ENCODE measurements at places on chromosomes 5 and 9.

- peaks cover 20% of the 10 kb centered on the region for H3K4me1 ChIP-seq
- DNase-seq = no peak
- no peak overlapping the region for H3K27ac ChIP-seq
- no peaks in the 10 kb centered on the region for H3K27me3 ChIP-seq
These were observed 18.3 kb upstream of the CAMSAP1 start for GRCh38 chr9:135925496-135926133.

GRCh38 chr5:153530357-153531143, 40.1 kb downstream of the GRIA1 start:
- no peaks in the 10 kb centered on the region for H3K36me3 ChIP-seq
- H3K4me3 ChIP-seq = no peak overlapping the region
- H3K27me3 ChIP-seq = no peaks in the 10 kb centered on the region
- DNase-seq = no peak
- no peak overlapping the region for H3K27ac ChIP-seq
- no peaks in the 10 kb centered on the region for H3K4me1 ChIP-seq

- no peak for DNase-seq
- H3K27ac ChIP-seq = no peak overlapping the region
- no peak overlapping the region for H3K4me3 ChIP-seq
- H3K4me1 ChIP-seq = no peaks in the 10 kb centered on the region
These were observed 97.6 kb upstream of the FANCC start for GRCh38 chr9:95415158-95415557.

GRCh38 chr5:91787718-91788117, 404.6 kb upstream of the ARRDC3 start:
- no peak for DNase-seq
- H3K36me3 ChIP-seq = no peaks in the 10 kb centered on the region
- H3K27ac ChIP-seq = no peak overlapping the region
- no peaks in the 10 kb centered on the region for H3K4me1 ChIP-seq
- H3K27me3 ChIP-seq = no peaks in the 10 kb centered on the region

GRCh38 chr9:74447451-74448193, 49.5 kb upstream of the RORB start:
- no peak overlapping the region for H3K27ac ChIP-seq
- no peak for DNase-seq
- H3K4me3 ChIP-seq = no peak overlapping the region
- no peaks in the 10 kb centered on the region for H3K27me3 ChIP-seq
- no peaks in the 10 kb centered on the region for H3K36me3 ChIP-seq

GRCh38 chr5:175344331-175345195, 99.4 kb downstream of the DRD1 start:
- DNase-seq = no peak
- no peak overlapping the region for H3K27ac ChIP-seq
- H3K36me3 ChIP-seq = no peaks in the 10 kb centered on the region
- H3K4me3 ChIP-seq = no peak overlapping the region
- H3K4me1 ChIP-seq = no peaks in the 10 kb centered on the region

GRCh38 chr9:86854898-86855523, 92.3 kb downstream of the GAS1 start:
- H3K27ac ChIP-seq = no peak overlapping the region
- no peak overlapping the region for H3K4me3 ChIP-seq
- H3K27me3 ChIP-seq = peaks cover 3% of the 10 kb centered on the region

DNA sequence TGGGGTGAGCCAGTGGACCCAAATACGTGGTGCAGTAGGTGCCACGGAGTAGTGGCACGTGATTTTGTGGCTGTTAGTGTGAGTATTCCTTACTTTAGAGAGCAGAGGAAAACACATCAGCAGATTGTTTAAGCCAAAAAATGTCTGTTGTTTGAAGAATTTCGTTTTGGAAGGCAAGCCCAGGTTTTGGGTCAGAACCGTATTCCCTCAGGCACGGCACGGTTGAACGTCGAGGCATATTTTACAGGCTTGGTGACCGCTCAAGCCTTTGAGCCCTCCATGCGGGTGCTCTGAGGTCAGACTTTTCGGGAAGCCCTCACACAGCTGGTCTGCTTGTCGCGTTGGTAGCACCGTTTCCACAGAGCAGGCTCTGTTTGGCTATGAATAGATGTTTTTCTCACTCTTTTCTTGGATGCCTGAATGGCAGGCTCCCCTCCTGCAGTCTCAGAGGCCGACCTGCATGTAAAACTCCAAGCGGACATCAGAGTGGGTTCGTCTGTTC, 27.2 kb downstream of the NEK6 start:
- DNase-seq = no peak
- H3K4me1 ChIP-seq = peaks cover 63% of the 10 kb centered on the region
- no peaks in the 10 kb centered on the region for H3K36me3 ChIP-seq
- no peak overlapping the region for H3K27ac ChIP-seq
- H3K27me3 ChIP-seq = no peaks in the 10 kb centered on the region

GRCh38 chr9:34547960-34548611, 25.3 kb upstream of the ENHO start:
- DNase-seq = no peak
- H3K4me3 ChIP-seq = no peak overlapping the region
- no peaks in the 10 kb centered on the region for H3K36me3 ChIP-seq
- H3K27me3 ChIP-seq = no peaks in the 10 kb centered on the region

DNA sequence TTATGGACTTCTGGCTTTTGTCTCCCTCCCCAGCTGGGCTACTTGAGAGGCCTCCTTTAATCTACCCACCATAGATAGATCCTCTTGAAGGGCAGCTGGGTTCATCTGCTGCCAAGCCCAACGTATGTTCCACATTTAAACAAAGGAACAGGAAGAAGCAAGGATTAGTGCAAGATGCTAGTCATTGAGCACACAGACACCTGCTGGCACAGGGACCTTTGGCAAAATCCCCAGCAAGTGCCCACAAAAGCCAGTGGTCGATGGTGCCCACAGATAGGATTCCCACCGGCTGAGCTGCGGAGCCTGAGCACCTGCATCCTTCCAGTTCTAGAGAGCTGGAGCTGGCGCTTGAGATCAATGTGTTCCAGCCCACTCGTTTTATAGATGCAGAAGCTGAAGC, 57.7 kb upstream of the SHB start:
- no peak for DNase-seq
- H3K27me3 ChIP-seq = no peaks in the 10 kb centered on the region
- no peaks in the 10 kb centered on the region for H3K36me3 ChIP-seq
- no peak overlapping the region for H3K4me3 ChIP-seq
- H3K27ac ChIP-seq = no peak overlapping the region
- no peaks in the 10 kb centered on the region for H3K4me1 ChIP-seq

DNA sequence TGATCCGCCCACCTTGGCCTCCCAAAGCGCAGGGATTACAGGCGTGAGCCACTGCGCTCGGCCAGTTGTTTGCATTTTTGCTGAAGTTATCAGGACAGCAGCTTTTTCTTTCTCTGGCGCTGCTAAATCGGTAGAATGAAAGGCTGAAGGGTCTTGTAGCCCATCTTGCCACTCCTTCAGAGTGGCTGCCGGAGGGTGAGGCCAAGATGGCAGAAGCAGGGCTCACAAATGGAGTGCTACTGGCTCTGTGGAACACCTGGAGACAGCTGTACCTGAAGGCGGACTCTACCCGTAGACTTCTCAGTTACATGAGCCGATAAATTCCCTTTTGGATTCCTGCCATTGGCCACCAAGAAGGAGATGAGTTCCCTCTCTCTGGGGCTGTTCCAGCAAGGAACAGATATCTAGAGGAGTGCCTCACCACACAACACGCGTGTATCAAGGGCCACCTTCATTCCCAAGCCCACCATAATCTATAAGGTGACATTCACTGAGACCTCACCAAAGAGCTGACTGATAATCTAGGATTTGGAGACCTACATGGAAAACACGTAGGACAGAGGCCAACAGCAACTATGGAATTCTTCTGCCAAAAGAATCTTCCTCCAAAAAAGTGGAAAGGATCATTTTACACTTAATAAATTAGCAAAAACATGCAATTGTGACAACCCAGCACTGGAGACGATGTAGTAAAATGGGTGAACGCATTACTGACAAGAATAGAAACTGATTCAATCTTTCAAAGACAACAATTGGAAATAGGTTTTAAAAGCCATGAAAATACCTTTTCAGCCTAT, 21.8 kb downstream of the STK10 start:
- peaks cover 97% of the 10 kb centered on the region for H3K4me1 ChIP-seq
- H3K27ac ChIP-seq = no peak overlapping the region
- no peak for DNase-seq
- no peaks in the 10 kb centered on the region for H3K27me3 ChIP-seq

GRCh38 chr5:161934486-161934885, 86.6 kb downstream of the GABRA1 start:
- H3K4me1 ChIP-seq = no peaks in the 10 kb centered on the region
- H3K27me3 ChIP-seq = no peaks in the 10 kb centered on the region
- H3K27ac ChIP-seq = no peak overlapping the region
- DNase-seq = no peak
- H3K4me3 ChIP-seq = no peak overlapping the region

GRCh38 chr5:127256886-127257597, 33.6 kb upstream of the MEGF10 start:
- no peaks in the 10 kb centered on the region for H3K4me1 ChIP-seq
- no peaks in the 10 kb centered on the region for H3K36me3 ChIP-seq
- H3K27me3 ChIP-seq = no peaks in the 10 kb centered on the region
- no peak overlapping the region for H3K4me3 ChIP-seq
- no peak for DNase-seq

GRCh38 chr5:41539454-41539853, 29.1 kb upstream of the PLCXD3 start:
- H3K27ac ChIP-seq = no peak overlapping the region
- H3K4me1 ChIP-seq = no peaks in the 10 kb centered on the region
- H3K4me3 ChIP-seq = no peak overlapping the region
- no peaks in the 10 kb centered on the region for H3K27me3 ChIP-seq
- DNase-seq = no peak

DNA sequence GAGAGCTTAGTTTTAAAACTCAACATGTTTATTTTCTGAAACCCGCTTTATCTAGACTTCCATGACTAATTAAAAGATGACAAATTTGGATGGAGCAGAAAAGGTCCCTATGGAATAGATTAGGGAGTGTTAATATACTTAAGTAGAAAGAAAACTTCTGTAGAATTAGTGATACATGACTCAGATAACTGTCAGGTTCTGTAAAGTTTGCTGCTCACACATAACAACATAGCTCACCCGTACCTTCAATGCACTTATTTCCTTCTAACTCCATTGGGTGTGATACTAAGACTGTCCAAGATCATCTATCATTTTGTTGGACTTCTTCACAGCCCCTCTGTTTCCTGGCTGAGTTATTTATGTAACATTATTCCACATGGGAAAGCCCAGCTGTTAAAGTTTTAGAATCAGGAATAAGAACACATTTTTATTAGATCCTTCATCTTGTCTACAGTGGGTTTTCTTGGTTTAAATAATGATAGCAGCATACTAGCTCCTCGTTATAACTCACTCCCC, 27.8 kb downstream of the TMEM167A start:
- H3K27ac ChIP-seq = no peak overlapping the region
- DNase-seq = no peak
- no peak overlapping the region for H3K4me3 ChIP-seq
- H3K36me3 ChIP-seq = peaks cover 17% of the 10 kb centered on the region
- no peaks in the 10 kb centered on the region for H3K4me1 ChIP-seq

- H3K27me3 ChIP-seq = no peaks in the 10 kb centered on the region
- H3K36me3 ChIP-seq = no peaks in the 10 kb centered on the region
- peaks cover 12% of the 10 kb centered on the region for H3K4me1 ChIP-seq
- no peak for DNase-seq
These were observed 279.3 kb upstream of the ANKRD55 start for GRCh38 chr5:56512313-56512996.

- H3K36me3 ChIP-seq = peaks cover 5% of the 10 kb centered on the region
- H3K4me3 ChIP-seq = no peak overlapping the region
- peaks cover 17% of the 10 kb centered on the region for H3K4me1 ChIP-seq
- H3K27ac ChIP-seq = no peak overlapping the region
- H3K27me3 ChIP-seq = no peaks in the 10 kb centered on the region
These were observed 16.3 kb downstream of the FBXW11 start for GRCh38 chr5:171989946-171990712.

DNA sequence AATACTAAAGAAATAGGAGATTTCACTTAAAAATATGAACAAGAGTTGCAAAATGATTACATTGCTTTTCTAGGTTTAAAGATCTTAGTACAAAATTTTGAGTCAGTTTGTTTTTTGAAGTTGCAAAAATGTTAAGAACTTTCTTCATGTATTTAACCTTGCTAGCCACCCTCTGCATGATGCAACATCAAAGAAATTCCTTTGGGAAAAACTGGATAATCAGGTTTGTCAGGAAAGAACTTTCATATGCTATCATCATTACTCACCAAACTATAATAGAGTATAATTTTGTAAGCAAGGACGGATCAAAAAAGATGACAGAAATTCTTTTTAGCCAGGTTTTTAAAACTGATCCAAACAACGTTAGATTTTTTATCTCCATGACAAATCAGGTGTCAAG, 116.9 kb upstream of the MRPS30 start:
- H3K27ac ChIP-seq = no peak overlapping the region
- no peaks in the 10 kb centered on the region for H3K4me1 ChIP-seq

DNA sequence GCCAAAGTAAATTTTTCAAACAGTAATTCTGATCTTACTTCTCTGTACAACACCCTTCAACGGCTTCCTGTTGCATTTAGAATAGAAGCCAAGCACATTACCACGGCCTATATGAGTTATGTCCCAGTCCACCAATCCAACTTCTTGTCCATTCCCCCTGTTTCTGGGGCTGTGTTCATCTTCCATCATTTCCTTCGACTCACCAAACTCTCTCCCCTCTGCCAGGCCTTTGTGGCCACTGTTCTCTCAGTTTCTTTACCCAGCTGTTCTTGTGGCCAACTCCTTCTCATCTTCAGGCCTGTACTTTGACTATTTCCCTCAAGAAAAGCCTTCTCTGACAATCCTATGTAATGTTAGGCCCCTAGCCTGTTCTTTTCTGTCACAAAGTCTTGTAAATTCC, 259.4 kb upstream of the EFNA5 start:
- DNase-seq = no peak
- H3K4me3 ChIP-seq = no peak overlapping the region
- H3K36me3 ChIP-seq = no peaks in the 10 kb centered on the region
- no peak overlapping the region for H3K27ac ChIP-seq
- no peaks in the 10 kb centered on the region for H3K27me3 ChIP-seq
- no peaks in the 10 kb centered on the region for H3K4me1 ChIP-seq

GRCh38 chr5:160048131-160048530, 39.2 kb downstream of the TTC1 start:
- H3K36me3 ChIP-seq = peaks cover 39% of the 10 kb centered on the region
- DNase-seq = no peak
- no peak overlapping the region for H3K27ac ChIP-seq
- H3K4me1 ChIP-seq = no peaks in the 10 kb centered on the region
- no peaks in the 10 kb centered on the region for H3K27me3 ChIP-seq

DNA sequence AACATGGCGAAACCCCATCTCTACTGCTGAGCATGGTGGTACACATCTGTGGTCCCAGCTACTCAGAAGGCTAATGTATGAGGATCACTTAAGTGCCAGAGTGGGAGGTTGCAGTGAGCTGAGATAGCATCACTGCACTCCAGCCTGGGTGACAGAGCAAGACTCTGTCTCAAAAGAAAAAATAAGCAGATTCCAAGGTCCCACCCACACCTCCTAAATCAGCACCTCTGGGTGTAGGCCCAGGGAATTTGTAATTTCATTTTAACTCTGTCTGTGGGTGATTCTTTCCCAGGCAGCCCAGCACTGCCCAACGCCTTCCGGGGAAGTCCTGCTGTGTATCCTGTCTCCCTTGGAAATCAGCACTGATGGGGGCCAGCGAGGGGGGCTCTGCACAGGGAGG, 12.5 kb downstream of the CAMK2A start:
- no peaks in the 10 kb centered on the region for H3K4me1 ChIP-seq
- no peak for DNase-seq
- H3K27ac ChIP-seq = no peak overlapping the region
- H3K4me3 ChIP-seq = no peak overlapping the region
- H3K27me3 ChIP-seq = no peaks in the 10 kb centered on the region

Measured in natural killer cell (primary cell).